ENCODE measurements at places on chromosomes 2 and 18.

DNA sequence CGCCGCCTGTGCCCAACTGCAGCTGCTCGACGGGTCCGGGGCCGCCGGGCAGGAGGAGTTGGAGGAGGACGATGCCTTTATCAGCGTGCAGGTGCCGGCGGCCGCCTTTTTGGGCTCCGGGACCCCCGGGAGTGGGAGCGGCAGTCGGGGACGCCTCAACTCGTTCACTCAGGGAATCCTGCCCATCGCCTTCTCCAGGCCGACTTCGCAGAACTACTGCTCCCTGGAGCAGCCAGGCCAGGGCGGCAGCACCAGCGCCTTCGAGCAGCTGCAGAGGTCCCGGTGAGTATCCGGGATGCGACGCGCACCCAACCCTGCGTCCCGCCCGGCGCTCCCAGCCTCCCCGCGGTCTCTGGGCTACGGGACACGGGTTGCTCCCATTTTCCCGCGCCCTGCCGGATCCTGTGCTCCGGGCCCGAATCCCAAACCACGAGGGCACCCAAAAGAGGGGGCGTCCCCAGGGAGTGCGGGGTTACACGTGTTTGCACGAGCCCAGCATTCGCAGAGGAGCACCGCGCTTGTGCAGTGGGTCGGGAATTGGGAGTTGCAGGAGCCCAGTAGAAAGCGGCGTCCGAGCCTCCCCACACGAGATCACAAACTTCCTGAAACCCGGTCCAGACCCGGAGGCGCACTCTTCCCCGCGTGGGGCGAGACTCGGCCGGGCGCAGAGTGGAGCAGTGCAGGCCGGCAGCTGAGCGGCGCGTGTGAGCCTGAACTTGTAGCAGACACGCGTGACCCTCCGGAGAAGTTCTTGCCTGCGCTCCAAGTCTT, 1.2 kb downstream of the CABLES1 start:
- no peak for DNase-seq

GRCh38 chr18:39596221-39596620, 2030.6 kb upstream of the CELF4 start:
- no peak for DNase-seq

- DNase-seq = no peak
Observed at GRCh38 chr18:49322765-49323490, 137.5 kb downstream of the DYM start.

GRCh38 chr2:215796140-215796855, 217.1 kb downstream of the MREG start:
- DNase-seq = no peak

- DNase-seq = no peak
Observed at GRCh38 chr18:26183395-26184112, 42.7 kb upstream of the TAF4B start.

DNA sequence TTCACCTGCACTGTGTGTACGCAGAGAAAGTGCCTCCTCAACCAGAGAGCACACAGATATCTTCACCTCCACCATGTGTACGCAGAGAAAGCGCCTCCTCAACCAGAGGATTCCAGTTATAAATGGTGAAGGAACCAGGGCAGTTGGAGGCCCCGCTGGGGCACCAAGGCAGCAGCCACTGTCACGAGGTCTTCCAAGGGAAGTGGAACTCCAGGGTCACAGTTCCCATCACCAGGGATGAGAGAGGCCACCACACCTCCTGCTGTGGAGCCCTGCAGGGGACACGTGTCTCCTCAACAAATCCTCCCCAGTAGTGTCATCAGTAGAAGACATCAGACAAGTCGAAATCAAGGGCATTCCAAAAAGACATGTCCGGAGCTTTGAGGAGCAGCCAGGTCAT, 28.2 kb upstream of the NFATC1 start:
- no peak for DNase-seq

DNA sequence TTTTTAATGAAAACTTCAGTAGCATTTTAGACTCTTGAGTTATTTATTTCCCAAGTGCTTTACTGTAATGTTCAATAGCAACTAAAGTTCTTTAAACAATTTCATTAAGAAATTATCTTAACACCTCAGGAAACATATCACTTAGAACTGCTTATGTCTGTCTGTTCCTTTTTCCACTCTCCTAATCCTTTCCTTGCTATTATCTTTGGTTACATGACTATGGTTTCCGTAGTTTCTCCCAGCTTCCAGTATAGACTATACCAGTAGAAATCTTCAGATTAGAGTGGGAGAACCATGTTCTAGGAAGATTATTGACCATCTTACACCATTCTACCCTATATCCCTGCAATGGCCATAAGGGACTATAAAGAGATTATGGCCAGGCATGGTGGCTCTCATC, 280.0 kb downstream of the EXOC6B start:
- DNase-seq = no peak

DNA sequence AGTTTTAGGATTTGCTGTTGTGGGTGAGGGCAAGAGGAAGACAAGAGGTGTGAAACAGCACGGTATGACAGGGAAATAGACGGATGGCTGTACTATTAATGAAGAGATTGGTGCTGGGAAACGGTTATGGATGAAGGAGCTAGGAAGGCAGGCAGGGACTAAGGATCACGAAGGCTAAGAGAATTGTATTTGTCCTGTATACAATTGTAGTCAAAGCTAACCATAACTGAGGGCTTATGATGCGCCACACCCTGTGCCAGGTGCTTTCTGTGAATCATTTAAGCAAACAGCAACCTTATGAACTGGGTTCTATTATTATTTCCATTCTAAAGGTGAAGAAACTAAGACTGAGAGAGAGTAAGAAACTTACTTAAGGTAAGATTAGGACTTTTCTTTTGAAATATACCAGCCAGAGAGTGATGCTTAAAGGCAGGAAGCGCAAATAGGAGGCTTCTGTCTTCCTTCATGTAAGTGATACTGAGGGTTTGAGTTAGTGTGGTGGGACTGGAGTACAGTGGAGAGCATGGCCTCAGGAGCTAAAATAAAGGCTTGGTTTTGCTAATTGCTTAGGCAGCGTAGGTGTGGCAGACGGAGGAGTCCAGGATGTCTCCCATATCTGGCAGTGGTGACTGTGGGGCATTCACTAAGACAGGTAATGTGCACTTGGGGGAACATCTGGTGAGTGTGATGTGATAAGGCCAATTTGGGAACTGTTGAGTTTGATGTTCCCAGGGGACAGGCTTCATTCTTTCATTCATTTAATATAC, 85.8 kb downstream of the PLEKHM3 start:
- no peak for DNase-seq

- no peak for DNase-seq
Observed at GRCh38 chr2:161344692-161345091, 36.5 kb downstream of the PSMD14 start.

GRCh38 chr2:119836455-119837142, 76.9 kb downstream of the PTPN4 start:
- no peak for DNase-seq

DNA sequence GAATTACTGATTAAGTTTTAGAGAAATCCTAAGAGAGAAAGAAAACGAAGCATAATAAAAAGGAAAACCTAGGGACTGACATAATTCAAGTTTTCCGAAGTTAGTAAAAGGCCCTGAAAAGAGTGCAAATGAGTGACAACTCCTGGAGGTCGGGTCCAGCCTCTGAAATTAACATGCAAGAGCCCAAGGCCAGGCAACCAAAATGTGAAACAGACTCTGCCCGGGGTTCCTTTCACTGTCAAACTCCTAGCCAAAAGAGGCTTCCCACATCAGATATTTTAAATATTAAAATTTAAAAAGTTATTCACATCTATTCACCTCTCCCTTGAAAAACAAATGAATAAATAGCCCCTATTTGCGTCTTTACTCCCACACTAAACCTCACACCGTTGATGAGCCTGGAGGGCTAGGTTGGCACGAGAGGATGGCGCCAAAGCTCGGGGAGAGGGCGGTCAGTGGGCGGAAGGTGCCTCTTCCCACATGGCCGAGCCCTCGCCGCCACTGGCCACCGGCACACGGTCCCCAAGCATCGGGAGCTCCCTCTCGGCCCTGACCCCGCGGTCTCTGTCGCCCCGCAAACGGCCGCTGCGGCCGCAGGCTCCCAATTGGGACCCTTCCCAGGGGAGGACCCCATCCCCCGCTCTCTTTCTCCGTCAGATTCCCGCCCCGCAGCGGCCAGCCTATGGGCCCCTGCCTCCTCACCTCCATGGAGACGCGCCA, 630 bp downstream of the PPM1G start:
- no peak for DNase-seq

GRCh38 chr2:111068435-111069058, 52.2 kb upstream of the BCL2L11 start:
- no peak for DNase-seq

- DNase-seq = no peak
Observed at GRCh38 chr2:69718338-69718965, 23.5 kb upstream of the ANXA4 start.

DNA sequence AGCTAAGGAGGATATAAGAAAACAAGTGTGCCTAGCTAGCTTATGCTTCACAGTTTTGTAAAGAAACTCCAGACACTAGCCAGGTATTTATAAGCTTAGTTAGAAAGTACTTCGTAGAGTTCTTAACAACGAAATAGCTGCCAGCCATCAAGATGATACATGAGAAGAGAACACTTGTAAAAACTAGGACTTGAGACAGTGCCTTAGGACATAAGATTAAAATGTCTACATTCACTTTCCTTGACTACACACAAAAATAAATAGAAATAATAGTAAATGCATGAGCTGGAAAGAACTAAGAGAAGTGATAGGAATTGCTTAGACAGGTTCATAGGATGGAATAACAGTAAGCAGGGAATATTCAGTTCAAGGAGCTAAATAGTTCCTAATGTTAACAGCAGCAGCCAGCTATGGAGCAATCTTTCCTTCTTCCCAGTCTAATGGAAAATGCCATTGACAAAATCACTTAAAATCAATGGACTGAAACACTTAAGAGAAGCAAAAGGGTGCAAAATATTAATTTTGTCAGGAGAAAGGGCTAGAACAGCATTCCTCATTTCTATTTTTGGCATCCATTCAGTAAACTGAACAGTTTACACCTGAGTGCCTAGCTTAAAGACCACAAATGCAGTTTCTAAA, 186.6 kb downstream of the PDE11A start:
- DNase-seq = no peak

DNA sequence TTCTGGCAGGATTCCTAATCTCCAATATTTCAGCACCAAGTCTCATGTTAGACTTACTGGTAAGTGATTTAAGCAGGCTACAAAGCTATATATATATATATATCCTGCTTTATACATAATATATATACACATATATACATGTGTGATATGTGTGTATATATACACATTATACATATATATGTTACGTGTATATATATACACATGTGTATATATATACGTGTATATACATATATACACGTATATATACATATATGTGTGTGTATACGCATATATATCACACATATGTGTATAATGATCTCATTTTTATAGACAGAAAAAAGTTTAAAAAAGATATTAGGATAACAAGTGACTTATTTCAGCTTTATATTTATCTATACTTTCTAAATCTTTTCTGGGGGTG, 41.6 kb downstream of the MEMO1 start:
- no peak for DNase-seq

DNA sequence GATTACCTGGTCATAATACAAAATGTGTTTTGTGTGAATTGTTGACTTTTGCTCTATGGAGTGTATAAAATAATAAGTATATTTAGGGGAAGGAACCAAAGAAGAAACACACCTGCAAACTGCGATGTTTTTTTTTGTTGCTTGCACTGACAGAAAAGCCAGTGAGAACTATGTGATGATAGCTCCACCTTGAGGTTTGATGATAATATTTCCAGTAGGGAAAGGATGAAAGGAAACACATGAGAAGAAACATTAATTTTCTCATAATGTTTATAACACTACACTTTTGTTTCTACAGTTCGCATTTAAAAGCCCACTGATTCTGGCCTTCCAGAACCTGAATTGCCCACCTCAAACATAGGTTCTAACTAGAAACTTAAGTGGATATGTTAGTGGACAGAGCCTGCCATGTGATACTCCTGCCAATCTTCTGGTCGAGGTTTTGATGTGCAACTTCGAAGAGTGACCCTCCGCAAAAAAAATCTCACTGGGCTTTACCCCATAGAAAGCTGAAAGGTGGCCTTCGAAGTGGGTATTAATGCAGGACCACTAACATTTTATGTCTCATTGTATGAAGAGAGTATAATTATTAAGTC, 476.4 kb upstream of the SPHKAP start:
- DNase-seq = no peak

DNA sequence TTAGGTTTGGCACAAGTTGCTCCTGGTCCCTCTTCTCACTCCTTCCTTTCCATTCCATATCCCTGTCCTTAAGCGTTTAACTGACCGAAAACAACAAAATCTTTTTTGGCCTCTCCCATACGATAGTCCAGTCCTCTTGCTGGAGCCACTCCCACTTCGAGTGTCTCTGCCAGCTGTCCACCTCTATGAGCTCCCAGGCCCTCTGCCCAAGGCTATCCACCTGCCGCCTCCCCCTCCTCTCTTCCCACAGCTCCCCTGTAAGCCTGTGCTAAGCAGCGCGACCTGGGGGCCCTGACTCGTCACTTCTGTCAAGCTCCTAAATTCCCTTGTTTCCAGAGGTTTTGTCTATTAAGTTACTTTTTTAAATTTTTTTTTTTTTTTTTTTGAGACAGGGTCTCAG, 47.0 kb upstream of the FOSL2 start:
- DNase-seq = no peak

DNA sequence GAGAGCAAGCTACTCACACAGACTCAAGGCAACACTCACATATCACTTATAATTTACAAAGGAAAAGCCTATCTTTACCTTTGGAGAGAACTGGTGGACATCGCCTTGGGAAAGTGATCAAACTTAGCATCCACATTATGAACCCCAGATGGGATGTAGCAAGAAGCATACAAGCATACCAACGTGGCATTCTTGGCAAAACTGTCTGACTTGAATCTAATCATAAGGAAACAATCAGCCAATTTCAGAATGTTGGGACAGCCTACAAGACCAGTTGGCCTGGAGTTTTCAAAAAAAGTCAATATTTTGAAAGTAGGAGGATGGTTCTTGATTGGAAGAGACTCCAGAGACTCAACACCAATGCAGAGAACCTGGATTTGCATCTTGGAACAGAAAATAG, 79.1 kb upstream of the PMAIP1 start:
- DNase-seq = no peak

GRCh38 chr2:102117472-102117858, 25.1 kb upstream of the IL1R1 start:
- no peak for DNase-seq

- DNase-seq = no peak
Observed at GRCh38 chr2:15914596-15915385, 25.6 kb upstream of the MYCN start.

- DNase-seq = no peak
Observed at GRCh38 chr2:72389447-72389846, 241.8 kb upstream of the CYP26B1 start.

DNA sequence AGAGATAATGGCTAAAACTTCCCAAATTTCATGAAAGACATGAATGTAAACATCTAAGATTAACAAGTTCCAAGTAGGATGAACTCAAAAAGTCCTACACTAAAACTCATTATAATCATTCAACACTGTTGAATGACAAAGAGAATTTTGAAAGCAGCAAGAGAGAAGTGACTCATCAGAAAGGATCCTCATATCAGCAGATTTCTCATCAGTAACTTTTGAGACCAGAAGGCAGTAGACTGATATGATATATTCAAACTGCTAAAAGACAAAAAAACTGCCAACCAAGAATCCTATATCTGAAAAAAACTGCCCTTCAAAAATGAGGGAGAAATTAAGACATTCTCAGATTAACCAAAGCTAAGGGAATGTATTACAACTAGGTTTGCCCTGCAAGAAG, 130.6 kb upstream of the OTX1 start:
- DNase-seq = no peak

GRCh38 chr2:9483107-9483506, 8.8 kb downstream of the IAH1 start:
- no peak for DNase-seq

Measured in stimulated activated CD4-positive, alpha-beta T cell treated with anti-CD3 and anti-CD28 coated beads, Interleukin-2, amount 100 ng/mL, for 48 hours (primary cell).